Omental fat pad (tissue), 4 donors: ENCODE measurements at places on chromosomes 1 and 21.

DNA sequence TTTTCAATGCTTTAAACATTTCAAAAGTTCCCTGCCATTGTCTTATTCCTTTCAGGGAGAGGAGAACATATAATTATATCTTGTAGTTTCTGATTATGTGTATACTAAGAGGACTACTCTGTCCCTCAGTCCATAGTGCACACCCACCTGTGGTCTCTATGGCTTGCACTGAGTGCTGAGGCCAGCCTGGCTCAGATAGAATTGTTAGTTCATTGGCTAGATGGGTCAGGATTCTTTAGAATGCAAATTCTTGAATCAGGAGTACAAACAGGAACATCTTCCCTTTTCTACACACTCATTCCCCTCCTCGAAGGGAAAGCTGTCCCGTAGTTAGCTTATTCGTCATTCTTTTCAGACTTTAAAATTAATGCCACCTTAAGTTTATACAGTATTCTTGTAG lies 8.2 kb downstream of the BACH1 start:
- no peak for DNase-seq

DNA sequence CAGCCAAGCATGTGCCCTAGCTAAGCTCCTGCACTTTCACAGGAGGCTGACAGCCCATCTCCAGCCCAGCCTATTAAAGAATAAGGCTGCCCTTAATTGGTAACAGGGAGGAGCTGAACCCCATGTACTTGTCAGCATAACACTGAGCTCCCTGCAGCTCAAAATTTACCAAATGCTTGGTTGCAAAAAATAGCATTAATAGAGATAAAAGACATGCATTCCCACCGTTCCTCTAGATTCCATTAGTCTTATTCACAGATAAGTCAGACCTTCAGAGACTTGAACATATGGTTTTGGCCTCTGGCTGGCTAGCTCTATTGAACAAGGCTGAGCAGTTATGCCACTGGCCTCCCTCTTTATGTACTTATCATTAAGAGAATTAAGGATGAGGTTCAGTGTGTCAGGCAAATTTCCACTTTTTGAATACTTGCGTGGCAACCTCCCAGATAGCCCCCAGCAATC lies 29.2 kb downstream of the OLFML3 start:
- no peak for DNase-seq

- no peak for DNase-seq
These were observed 216.9 kb downstream of the MATN1 start for GRCh38 chr1:30506291-30507015.

GRCh38 chr1:44635439-44635838 lies 38.8 kb downstream of the TMEM53 start:
- no peak for DNase-seq

DNA sequence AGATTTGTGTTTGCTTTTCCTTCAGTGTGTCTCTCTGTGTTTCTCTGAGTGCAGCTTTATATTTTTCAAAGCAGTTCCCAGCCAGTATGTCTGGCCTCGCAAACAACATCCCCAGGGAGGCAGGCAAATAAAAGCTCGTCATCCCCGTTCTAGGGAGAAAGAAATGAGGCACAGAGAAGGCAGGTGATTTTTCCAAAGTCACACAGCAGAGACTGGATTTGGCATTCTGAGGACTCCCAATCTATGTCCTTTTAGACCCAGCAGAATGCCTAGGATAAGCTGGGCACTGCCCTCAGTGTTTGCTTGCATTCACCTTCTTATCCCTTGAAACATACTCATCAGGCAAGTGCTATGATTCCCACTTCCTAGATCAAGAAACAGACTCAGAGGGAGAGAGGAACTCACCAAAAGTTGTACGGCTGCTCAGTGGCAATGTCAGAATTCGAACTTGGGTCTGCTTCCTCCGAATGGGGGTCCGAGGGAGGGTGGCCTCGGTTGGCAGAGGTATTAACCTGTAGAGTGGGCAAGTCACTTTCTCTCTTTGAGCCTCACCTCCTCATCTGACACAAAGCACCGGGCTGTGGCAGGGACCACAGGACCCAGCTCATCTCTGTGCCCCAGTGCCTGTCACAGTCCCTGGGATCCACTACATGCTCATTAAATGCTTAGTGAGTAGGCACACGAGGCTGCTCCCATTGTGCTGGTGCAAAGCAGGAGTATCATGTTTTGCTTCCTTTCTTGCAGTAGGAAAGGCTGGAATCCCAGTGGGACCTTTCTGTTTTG lies 4.2 kb downstream of the RAP1GAP start:
- no peak for DNase-seq

- no peak for DNase-seq
These were observed 54.3 kb downstream of the LRRC8C start for GRCh38 chr1:89687254-89687653.

GRCh38 chr1:220809187-220809550 lies 22.5 kb downstream of the MTARC1 start:
- no peak for DNase-seq

DNA sequence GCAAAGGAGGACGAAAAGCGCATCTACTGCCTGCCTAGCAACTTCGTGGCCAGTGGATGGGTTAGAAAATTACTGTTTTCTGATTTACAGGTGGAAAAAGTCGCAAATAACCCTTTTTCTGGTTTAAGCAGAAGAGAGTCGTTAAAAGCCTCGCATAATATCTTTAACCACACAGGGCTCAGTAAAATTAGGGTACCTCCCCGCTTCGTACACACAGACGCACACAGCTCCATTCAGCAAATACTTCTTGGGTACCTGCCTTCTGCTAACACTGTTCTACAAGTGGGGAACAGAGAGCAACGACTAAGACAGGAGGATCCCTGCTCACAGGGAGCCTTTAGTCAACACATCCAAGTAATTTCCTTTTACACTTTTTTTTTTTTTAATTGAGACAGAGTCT lies 704 bp downstream of the ALG6 start:
- DNase-seq, result no peak

- no peak for DNase-seq
These were observed at the start of gene NADK for GRCh38 chr1:1777950-1778662. TSS of gene NADK (minus strand) at chr1:1778470. CDS start at chr1:1765406, 13,064 bp downstream.

DNA sequence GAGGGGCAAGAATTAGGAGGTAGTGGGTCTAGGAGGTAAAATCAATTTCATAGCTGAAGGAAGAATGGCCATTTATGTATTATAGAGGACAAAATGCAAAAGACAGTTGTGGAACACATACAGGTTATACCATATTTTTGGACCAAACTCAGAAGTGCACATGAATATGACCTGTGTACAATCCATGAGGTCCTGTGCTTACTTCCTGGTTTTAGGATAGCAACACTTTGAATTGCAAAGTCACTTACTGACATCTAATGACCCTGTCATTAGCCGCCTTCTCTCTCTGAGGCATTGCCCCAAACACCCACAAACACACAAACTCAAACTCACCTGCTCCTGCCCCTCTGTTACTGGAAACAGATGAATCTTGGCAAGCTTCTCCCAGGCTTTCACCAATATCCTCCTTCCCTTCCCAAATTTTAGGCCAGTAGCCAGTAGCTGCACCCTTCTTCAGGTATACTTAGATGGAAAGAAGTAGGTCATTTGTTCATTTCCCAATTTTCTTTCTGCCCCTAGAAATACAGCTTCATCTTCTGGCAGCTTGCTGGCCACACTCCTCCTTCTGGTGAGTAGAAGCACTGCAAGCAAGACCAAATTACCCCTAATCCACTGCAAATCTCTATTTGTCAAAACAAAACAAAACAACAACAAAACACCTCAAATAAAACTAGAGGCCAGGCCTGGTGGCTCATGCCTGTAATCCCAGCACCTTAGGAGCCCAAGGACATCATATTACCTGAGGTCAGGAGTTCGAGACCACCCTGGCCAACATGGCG lies 13.7 kb upstream of the RPL5 start:
- no peak for DNase-seq

DNA sequence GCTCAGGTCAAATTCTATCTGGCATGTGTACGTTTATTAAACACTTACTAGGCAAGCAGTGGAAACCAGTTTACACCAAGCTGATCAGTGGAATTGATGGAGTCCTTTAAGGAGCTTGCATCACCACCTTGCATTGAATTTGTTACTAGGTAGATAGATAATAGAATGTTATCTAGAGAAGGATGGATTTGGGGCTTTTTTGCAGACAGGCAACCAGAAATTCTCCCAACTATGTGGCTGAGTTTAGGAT lies 44.9 kb downstream of the HHAT start:
- no peak for DNase-seq

- no peak for DNase-seq
These were observed 827 bp downstream of the OR2B11 start for GRCh38 chr1:247456914-247457639.

- DNase-seq, result no peak
These were observed 130.1 kb downstream of the ADAMTS1 start for GRCh38 chr21:26715116-26715515.

DNA sequence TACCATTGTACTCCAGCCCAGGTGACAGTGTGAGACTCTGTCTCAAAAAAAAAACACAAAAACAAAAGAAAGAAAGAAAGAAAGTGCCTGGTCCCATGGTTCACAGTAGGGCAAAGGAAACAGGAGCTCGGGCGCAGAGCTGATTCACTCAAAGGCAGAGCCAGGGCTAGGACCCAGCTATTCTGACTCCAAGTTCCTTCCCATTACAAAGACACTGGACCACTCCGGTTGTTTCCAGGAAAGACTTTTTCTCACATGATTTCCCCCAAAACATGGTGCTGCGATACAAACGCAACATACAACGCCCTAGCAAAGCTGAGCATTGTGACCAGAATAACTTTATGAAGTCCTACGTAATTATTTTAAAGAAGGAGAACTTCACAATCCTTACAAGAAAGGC lies 10.7 kb downstream of the ABCG1 start:
- DNase-seq, result no peak

DNA sequence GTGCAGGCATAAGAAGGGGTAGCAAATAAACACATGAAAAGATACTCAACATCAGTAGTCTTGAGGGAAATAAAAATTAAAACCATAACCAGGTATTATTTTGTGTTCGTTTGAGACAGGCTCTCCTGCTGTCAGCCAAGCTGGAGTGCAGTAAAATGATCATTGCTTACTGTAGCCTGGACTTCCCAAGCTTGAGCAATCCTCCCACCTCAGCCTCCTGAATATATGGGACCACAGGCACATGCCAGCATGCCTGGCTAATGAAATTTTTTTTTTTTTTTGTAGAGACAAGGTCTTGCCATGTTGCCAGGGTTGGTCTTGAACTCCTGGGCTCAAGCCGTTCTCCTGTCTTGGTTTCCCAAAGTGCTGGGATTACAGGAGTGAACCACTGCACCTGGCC lies 108.0 kb downstream of the DNM3 start:
- DNase-seq, result no peak

DNA sequence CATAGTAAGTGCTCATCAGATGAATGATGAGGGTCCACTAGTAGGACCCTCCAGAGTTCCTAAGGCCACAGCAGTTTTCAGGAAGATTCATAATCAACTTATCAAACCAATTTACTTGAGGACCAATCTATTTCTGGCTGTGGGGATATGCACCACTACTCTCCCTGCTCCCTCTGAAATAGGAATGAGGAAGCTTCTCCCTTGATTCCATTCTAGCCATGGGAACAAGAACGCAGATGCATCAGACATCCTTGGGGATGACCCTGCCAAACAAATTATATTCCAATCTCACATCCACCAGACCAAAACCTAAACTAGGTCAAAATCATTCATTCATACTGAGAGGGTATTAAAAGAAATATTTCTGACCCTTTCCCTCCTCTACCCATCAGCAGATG lies 31.5 kb downstream of the JAK1 start:
- DNase-seq, result no peak

GRCh38 chr1:97006044-97006661 lies 284.6 kb downstream of the PTBP2 start:
- no peak for DNase-seq

DNA sequence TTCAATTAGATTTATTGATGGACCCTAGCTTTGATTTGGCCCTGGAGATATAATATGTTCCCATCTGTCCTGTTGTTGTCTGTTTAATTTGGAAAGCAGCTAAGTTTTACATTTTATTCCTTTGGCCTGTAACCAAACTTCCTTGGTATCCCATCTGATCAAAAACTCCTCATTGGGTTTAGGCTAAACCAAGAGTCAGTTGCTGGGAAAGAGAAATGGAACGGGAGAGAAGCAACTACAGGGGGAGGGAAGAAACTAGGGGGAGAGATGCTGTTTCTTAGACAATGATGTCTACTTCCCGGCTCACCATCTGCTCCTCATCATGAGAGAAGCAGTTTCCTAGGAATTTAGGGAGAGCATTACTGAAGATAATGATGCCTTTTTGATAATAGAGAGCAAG lies 141.8 kb downstream of the SYT2 start:
- DNase-seq, result no peak

GRCh38 chr1:184555665-184556641 lies 169.1 kb downstream of the C1orf21 start:
- DNase-seq, result no peak

- no peak for DNase-seq
These were observed 6.2 kb downstream of the ADSS2 start for GRCh38 chr1:244445320-244446181.

DNA sequence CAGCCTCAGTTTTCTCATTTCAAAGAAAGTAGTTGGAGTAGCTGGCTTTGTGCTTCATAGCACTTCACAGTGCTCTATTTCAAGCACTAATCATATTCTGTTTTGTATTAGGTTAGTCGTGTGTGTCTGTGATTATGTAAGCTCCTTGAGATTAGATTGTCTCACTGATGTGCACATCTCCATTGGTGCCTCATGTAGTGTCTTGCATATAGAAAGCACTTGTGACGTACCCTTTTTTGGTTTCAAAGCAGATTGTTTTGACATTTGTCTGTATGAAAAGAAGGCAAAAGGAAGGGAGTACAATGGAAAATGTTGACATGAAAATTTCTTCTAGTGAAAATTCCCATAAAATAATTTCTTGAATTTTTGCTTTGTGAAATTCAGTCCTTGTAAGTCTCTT lies 13.9 kb downstream of the BTBD8 start:
- DNase-seq, result no peak

- no peak for DNase-seq
These were observed 12.7 kb downstream of the UTP11 start for GRCh38 chr1:38025233-38025632.

DNA sequence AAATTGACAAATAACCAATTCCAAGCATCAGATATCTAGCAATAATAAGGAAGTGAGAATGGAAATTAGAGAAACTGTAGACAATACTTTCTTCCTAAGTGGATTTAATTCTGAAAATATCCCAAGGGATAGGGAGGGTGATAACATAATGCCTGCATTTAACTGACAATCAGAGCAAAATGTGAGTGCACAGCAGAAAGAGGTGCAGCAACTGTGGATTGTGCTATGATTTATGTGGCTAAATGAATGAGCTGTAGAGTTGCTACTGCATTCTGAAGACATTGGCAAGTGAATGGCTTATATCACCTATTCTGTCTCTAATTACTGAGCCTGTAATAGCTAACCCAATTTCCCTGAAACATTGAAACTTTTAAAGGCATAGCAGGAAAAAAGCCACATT lies 39.0 kb downstream of the OLFM3 start:
- DNase-seq, result no peak

GRCh38 chr1:77220687-77221463 lies 1.6 kb upstream of the PIGK start:
- no peak for DNase-seq

- DNase-seq, result no peak
These were observed 1.4 kb downstream of the NCF2 start for GRCh38 chr1:183588827-183589226.
